ENCODE measurements at places on chromosomes 5 and 9. TPM values are rescaled to one million over a fixed set of nuclear protein-coding genes. Genes with fewer than 3 reads are reported as not detected.

The ATP10B gene
- not detected for total RNA-seq

The MRPS2 gene
- total RNA-seq, result 57.4 TPM

DNA sequence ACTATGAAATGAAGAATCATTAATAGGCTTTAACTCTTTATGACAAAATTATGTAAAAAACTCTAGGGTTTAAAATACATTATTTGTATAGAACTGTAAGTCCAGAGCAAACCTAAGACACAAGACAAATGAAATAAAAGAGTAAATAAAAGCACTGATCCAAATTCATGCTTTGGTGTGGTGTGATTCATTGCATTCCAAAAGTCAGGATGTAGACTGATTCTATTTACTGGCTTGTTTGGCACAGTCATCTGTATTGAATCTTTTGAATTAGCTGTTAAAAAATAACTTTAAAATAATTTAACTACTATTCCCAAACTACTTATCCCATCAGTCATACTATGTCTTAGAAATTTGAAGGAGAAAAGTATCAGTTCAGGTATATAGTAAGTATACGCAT lies 31.1 kb downstream of the IL4 start:
- no peak for DNase-seq

DNA sequence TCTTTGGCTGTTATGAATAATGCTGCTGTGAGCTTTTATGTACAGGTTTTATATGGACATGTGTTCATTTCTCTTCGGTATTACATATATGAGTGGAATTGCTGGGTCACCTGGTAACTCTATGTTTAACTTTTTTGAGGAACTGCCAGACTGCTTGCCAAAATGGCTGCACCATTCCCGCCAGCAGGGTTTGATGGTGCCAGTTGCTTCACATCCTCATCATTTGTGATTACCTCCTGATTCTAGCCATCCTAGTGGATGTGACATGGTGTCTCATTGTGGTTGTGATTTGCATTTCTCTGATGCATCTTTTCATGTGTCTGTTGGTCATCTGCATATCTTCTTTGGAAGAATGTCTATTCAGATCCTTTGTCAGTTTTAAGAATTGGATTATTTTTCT lies 10.7 kb downstream of the NANS start:
- no peak for DNase-seq

GRCh38 chr5:90529939-90530677 lies 724 bp upstream of the LYSMD3 start:
- DNase-seq, result peak; percentile 66

DNA sequence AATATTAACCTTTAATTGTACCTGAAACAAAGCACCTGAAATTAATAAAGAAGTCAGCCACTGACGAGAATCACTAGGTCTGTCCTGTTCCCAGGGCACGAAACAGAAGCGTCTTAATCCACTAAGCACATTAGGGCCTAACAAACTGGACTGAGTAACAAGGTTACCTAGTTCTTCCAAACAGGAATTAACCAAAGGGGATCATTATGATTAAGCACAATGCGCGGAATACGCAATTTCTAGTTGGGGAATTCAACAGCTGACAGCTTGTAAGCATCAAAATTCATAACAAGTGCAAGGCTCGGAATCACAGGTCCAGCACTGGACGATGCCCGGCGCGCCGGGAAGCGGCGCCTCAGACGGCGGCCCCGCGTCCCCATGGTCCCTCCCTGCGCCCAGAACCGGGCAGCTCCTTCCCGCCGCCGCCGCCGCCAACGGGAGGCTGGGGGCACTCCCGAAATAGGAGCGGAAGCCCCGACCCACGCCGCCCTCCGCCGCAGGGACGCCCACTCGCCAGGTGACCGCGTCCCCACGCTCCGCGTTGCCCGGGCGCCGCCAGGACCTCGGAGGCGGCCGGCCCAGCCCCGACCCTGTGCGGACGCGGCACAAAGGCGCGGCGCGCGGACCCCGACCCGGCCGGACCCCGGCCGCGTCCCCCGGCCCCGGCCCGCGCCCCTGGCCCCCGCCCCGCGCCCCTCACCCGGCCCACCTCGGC lies 898 bp downstream of the CAMSAP1 start:
- no peak for DNase-seq

DNA sequence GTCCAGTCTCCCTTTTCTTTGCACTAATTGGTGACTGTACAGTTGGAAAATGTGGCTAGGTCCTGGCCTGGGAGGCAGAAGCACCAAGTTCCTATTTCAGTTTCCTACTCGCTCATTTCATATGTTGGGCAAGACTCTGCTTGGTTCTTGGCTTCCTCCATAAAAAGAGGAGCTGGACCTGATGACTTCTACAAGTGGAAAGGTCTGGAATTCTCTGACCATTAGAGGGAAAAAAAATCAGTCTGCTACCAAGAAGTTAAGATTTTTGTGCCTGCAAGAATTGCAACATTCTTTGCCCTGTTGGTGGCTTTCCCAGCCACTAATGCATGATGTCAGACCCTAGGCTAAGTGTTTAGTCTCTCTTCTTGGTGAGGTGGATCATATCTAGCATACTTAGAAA lies 91.5 kb downstream of the WDR41 start:
- no peak for DNase-seq

DNA sequence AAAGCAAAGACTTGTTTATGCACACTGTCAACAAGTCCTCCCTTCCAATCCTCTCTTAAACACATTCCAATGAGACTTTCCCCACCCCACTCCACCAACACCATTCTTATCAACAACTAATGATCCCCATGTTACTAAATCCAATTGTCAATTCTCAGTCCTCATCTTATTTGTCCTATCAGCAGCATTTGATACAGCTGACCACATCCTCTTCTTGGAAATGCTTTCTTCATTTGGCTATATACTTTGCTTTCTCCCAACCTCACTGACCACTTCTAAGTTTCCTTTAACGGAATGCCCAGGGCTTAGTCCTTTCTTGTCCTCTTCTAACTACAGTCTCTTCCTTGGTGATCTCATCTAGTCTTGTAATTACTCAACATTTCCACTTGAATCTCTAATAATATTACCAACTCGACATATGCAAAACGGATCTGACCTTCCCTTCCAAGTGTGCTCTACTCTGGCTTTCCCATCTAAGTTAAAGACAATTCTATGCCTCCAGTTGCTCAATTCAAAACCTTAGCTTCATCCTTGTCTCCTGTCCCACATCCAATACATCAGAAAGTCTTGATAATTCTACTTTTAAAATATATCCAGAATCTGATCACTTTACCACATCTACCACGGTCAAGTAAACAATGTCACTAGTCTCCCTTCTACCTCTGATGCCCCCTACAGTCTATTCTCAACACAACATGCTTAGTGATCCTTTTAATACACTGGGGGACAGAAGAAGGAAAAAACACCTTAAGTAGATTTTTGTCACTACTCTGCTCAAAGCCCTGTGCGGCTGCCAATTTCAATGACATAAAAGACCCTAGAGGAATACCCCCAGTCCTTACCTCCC lies 25.5 kb downstream of the AGTPBP1 start:
- DNase-seq, result no peak
